ENCODE measurements at places on chromosomes 13 and 19.

DNA sequence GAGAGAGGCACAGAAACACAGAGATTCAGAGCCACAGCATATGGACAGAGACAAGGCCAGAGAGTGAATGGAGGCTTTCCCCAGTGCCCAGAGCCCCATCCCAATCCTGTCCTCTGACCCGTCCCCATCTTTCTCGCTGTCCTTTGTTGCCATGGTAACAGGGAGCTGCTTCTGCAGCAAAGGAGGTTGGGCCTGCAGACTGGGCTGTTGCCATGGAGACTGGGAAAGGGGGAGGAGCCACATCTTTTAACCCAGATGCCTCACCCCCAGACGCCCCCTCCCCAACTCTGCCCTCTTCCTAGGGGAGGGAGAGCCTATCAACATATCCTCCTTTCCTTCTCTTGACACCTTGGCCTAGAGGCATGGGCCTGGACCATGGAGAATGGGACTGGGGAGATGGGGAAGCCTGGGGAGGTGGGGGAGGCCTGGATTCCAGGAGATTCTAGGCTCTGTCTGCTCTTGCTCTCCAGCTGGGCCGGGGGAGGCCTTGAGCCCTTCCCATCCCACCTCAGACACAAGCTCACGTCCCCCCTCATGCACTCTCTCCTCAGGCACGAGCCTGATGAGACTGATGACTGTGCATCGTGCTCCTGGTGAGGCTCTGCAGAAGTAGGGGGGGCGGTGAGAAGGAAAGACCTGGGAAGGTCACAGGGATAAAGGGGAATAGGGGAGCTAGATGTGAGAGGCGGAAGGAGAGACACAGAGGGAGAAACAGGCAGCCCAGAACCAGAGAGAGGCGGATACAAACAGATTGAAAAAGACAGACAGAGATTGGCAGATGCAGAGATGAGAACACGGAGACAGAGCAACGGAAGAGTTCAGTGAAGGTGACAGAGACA, 2.1 kb upstream of the ATP1A3 start:
- no peak for DNase-seq

DNA sequence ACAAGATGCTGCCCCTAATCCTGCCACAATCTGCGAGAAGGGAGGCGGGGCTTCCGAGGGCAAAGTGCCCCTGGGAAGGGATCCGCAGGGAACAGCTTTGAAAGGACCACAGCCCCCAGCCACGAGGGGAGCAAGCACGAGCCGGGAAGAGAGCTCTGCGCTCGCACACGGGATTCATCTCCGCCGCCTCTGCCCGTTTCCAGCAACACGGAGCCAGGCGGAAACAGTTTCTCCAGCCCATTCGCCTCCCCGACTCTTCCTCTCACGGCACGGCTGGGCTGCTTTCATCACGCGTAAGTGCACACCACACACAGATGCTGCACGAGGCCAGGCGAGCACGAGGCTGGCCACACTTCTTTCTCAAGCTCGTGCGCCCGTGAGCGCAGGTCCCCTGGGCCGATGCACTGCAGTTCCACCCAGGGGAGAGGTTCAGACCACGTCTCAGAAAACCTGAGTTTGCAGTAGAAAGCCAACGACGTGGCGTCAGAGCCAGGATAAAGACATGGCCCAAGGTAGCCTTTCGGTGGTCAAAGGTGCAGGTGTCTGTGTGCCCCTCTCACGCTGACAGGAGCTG, 33.6 kb downstream of the NAXD start:
- no peak for DNase-seq

GRCh38 chr19:12933287-12934072, at the start of gene FARSA:
Gene FARSA, minus strand, starts transcription at chr19:12933711. Its CDS starts 15 bp downstream, at chr19:12933696.
- peak; percentile 95 for DNase-seq

- DNase-seq, result no peak
Observed at GRCh38 chr19:56156768-56157167, 15.7 kb downstream of the ZNF444 start.

GRCh38 chr13:24725379-24725778, 38.6 kb upstream of the RNF17 start:
- DNase-seq, result no peak

DNA sequence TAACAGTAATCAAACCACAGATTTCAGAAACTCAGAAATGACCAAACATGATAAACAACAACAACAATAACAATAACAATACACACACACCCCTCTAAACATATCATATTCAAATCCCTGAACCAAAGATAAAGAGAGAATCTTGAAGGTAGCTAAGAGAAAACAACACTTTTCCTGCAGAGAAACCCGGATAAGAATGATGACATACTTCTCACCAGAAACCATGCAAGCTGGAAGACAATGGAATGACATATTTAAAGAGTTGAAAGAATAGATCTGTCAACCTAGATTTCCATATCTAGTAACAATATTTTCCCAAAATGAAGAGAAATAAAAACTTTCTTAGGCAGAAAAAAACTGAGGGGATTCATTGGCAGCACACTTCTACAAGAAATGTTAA, 138.1 kb downstream of the LIG4 start:
- DNase-seq, result no peak

DNA sequence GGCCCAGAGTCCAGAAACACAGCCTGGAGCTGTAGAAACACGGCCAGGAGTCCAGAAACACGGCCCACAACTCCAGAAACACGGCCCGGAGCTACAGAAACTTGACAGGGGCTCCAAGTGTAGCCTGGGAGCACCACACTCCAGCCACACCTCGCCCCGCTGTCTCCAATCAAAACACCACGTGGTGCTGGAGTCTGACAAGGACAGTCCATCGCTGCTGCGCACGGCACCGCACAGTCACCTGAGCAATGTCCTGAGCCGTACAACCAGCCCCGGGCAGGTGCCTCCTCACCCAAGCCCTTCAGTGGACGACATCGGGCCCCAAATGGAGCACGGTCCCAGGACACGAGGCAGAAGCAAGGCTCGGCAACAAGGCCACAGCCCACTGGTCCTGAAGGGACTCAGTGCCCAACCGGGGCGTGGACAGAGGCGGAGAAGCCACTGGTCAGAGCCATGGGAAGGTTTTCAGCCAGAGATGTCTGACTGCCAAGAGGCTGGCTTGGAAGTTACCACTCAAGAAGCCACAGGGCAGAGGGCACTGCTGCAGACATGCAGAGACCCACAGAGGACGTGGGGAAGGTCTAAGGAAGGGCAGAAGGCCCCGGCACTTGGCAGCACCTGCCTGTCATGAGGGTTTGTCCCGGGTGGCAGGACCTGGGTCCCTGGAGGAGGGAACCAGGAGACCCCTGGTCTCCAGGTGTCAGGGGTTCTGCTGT, 19.7 kb upstream of the PLPP2 start:
- no peak for DNase-seq

- DNase-seq, result no peak
Observed at GRCh38 chr13:55553701-55554100, 1587.0 kb upstream of the PRR20A start.

GRCh38 chr19:45468159-45468651, 409 bp downstream of the FOSB start:
- DNase-seq, result peak; percentile 65

DNA sequence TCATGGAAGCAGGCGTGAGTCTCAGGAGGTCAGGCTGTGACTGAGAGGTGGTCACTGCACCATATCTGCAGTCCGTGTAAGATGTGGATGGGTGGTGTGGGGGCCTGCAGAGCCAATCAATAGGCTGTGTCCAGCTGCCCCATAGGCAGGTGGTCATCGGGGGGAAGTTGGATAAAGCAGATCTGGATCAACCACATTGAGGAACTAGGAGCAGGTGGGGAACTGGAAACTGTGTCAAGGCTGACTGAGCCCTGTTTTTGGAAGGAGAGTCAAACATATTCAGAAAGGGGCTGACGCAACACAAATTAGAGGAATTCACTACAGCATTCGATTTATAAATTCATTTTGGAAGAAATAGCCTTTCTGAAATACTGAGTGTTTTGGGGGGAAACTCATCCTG, 15.0 kb downstream of the CLEC4M start:
- no peak for DNase-seq

DNA sequence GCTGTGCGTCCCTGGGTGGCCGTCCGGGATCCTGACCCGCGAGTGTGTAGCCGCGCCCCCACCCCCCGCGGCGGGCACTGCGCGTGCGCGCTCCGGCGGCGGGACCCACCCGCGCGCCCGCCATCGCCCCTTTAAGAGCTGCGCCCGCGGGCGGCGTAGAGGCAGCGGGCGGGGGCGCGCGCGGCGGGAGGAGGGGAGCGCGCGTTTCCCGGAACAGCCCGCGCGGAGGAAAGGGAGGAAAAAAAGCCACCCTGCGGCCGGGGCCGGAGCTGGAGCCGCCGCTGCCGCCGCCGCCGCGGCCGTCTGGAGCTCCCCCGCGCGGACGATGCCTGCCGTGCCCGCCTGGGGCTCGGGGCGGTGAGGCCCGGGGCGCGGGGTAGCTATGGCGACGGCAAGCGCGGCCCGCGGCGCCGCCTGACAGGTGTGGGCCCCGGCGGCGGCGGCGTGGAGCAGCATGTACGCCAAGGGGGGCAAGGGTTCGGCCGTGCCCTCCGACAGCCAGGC, at the start of gene SSBP4:
SSBP4 (plus strand) TSS at position 204 of the 504 bp plus-strand sequence; CDS start at position 455, 251 bp downstream.
- peak; percentile 76 for DNase-seq

GRCh38 chr19:5205937-5206750, 134.5 kb downstream of the PTPRS start:
- DNase-seq, result no peak

GRCh38 chr13:100434010-100434763, 154.4 kb downstream of the GGACT start:
- DNase-seq, result no peak

GRCh38 chr13:73714522-73714921, 419.7 kb downstream of the KLF12 start:
- DNase-seq, result no peak

DNA sequence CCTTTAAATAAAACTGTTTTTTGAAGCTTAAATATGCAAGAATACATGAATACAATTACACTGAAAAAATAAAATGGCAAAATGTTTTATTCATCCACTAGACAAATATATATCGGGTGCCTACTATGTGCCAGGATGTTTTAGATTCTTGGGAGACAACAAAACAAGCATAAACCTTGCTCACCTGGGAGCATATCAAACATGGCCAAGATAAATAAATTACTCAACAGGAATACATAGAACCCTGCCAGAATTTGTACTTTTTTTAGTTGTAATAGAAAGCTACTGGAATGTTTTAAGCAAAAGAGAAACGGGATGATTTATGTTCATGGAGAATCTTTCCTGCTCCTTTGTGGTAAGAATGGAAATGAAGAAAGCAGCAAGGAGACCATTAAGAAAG, 2358.5 kb upstream of the PCDH20 start:
- DNase-seq, result no peak

- DNase-seq, result no peak
Observed at GRCh38 chr19:49691243-49692146, 579 bp downstream of the CPT1C start.

DNA sequence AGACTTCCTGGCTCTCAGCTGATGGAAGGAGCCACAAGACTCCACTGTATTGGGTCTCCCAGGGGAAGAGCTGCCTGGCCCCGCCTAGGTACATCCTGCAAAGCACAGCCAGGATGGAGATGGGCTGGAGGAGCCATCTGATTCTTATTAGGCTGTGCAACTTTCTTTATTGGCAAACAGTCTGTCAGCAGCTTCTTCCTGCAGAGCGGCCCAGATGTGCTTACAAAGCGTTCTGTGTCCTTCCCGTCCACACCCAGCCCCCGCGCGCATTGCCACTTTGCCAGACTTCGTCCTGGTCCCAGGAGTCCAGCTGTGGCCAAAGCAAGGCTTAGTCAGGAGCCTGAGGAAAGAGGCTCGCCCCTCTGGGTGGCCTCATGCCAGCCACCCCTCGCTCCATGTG, 409.3 kb downstream of the ZNF536 start:
- DNase-seq, result no peak

DNA sequence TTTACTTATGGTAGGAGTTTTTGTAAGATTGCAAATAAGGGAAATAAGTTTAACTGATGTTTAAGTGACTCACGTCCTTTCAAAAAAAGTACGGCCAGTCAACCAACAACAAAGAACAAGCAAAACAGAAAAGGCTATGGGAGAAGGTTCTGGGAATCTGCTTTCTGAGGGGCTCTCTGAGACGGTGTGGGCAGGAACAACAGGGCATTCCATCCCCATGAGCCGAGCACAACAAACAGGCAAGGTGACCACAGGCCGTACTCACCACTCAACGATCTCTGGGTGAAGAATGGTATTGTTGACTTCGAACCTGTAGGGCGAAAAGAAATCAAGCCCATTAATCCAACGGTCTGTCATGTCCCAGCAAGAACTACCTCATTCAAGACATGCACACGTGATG, 43.8 kb downstream of the PEPD start:
- no peak for DNase-seq

Data from activated CD8-positive, alpha-beta T cell treated with anti-CD3 and anti-CD28 coated beads, Interleukin-2, amount 10 ng/mL, durations not matched to agents 7 days and 5 days (primary cell).